Hematopoietic multipotent progenitor cell treated with erythropoietin and hydrocortisone succinate and interleukin-3 and kit ligand, for 17 days (in vitro differentiated cells): ENCODE measurements at places on chromosomes 2 and 18.

DNA sequence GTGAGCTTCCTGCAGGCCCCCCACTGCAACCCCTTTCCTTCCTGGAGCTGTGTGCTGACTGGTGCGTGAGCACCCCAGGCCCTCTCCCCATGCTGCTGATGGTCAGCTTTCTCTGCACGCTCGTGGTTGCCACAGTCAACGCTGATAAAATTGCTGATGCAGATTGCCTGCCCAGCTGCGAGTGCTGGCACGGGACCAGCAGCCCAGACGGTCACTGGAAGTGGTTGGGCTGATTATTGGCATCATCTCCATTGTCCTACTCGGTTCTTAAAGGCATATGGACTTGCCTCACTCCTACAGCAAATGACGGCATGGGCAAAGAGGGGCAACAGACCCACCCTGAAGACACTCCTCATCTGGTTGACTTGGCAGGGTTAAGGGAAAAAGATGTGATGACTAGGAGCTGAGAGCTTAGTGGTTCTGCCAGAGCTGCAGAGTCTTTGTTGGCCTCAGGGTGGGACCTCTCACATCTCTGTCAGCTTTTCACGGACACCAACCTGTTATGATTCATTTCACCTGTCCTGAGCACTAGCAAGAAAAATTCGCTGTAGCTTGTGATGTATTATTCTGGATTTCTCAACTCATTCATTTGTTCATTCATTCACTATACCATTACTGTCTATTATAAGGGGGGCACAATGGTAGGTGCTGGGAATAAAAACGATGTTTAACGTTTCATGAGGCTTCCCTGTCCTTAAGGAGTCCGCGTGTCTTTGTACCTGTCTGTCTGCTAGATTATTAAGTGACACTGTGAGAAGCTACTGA lies 38.4 kb downstream of the PAX8 start:
- no peak for DNase-seq

- no peak for DNase-seq
Observed at GRCh38 chr2:106180602-106181001, 13.5 kb downstream of the UXS1 start.

GRCh38 chr2:164044622-164045021 lies 308.8 kb upstream of the FIGN start:
- no peak for DNase-seq

GRCh38 chr2:35931115-35931514 lies 424.5 kb upstream of the CRIM1 start:
- DNase-seq, result no peak

GRCh38 chr2:28035163-28035690 lies 144.7 kb downstream of the BABAM2 start:
- DNase-seq, result no peak

DNA sequence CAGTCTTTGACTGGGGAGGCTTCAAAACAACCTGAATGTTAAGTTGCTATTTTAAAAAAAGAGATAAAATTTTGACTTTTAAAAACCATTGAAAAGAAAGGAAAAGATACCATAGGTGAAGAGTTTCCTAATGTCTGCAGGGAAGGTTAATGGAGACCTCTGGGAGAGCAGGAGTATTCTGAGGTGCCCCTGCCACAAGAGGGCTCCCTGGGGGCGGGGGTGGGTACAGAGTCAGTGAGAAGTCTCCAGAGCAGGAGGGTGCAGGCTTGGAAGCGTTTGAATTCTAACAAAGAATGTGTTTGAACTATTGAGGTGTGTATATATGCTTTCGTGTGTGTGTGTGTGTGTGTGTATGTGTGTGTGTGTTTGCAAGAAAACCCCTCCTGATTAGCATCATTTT lies 46.7 kb upstream of the ST6GAL2 start:
- DNase-seq, result no peak

GRCh38 chr2:132615329-132616085 lies 54.5 kb downstream of the LYPD1 start:
- no peak for DNase-seq

DNA sequence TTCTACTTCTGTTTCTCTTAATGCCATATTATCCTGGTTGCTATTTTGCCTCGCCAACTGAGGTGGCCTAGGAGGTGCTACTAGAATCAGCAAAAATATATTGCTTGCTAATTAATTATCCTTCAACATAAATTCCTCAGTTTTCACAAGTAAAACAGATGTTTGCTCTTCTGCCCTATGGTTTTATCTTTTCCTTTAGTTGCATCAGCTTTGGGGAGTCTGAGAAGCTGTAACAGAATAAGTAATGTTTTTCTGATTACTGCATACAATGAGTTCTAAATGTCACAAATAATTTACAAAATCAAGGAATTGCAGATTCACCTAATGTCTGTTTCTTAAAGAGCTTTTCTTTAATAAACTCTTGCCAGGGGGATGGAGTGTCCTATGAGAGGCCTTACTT lies 36.7 kb downstream of the GULP1 start:
- no peak for DNase-seq

- DNase-seq, result no peak
Observed at GRCh38 chr2:16166327-16166981, 226.1 kb downstream of the MYCN start.

DNA sequence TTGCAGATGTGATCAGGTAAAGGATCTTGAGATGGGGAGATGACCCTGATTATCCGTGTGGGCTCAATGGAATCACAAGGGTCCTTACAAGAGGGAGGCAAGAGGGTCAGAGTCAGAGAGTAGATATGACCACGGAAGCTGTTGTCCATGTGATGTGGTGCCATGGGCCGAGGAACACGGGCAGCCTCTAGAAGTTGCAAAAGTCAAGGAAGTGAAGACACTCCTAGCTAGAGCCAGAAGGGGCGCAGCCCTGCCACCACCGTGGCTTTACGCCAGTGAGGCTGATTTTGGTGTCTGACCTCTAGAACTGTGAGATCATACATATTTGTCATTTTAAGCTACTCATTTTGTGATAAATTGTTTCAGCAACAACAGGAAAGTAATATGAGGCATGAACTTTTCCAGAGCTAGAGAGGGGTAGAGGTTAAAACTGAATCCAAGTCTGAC lies 114.4 kb downstream of the CAPN13 start:
- no peak for DNase-seq

GRCh38 chr2:134206031-134206430 lies 47.8 kb upstream of the MGAT5 start:
- DNase-seq, result no peak

GRCh38 chr2:100610381-100610831 lies 47.6 kb downstream of the PDCL3 start:
- no peak for DNase-seq

GRCh38 chr2:238507836-238508235 lies 81.1 kb downstream of the ASB1 start:
- DNase-seq, result no peak

DNA sequence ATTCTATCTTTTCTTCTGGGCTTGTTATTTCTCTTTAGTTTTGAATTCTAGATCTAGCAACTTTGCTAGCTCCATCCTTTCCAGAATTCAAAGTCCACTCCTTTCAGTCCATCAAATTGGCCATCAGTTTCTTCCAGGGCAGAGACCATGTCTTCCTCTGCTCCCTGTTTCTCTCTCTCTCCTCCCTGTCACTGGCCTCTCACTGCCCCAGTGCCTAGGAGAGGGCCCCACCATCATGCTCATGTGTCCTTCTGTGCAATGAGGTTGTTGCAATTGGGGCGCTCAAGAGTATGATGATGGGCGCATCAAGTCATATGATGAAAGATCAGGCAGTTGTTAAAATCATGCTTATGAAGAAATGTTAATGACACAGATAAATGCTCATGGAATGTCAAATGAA lies 159.2 kb upstream of the HS6ST1 start:
- DNase-seq, result no peak

DNA sequence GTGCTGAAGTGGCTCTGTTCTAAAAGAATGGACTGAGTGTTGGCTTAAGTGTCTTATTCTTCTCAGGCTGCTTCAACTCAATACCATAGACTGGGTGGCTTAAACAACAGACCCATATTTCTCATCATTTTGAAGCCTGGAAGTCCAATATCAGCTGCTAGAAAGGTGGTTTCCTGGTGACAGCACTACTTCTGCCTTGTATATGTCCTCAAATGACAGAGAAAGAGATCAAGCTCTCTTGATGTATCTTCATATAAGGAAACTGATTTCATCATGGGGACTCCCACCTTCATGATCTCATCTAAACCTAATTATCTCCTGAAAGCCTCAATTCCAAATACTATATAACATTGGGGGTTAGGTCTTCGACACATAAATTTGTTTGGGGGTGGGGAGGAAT lies 449.7 kb upstream of the DSEL start:
- DNase-seq, result no peak

DNA sequence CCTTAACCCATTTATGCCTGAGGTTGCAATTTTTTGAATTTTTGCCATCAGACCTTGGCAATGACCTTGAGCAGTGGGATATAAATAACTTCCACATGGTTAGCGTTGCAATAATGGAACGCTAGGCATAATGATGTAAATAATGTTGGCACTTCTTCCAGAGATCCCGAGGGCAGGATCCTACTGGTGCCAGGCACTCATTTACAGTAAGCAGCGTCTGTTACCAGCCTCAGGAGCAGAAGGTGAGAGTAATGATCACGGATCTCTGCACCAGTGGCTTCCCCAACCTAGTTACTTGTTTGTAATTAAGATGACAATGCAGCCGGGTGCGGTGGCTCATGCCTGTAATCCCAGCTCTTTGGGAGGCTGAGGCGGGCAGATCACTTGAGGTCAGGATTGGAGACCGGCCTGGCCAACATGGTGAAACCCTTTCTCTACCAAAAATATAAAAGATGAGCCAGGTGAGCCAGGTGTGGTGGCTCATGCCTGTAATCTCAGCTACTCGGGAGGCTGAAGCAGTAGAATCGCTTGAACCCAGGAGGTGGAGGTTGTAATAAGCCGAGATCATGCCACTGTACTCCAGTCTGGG lies 41.9 kb downstream of the CPO start:
- no peak for DNase-seq

- DNase-seq, result peak; percentile 7
Observed at GRCh38 chr2:55961318-55961911, 37.8 kb upstream of the EFEMP1 start.

- no peak for DNase-seq
Observed at GRCh38 chr18:30150586-30151250, 891.8 kb downstream of the DSC3 start.

GRCh38 chr2:163735685-163736432 lies at the start of gene FIGN:
Gene FIGN (minus strand): TSS chr2:163736008. CDS start chr2:163734927, 1,081 bp downstream.
- DNase-seq, result no peak

GRCh38 chr2:143463719-143464118 lies 334.5 kb downstream of the ARHGAP15 start:
- DNase-seq, result no peak

DNA sequence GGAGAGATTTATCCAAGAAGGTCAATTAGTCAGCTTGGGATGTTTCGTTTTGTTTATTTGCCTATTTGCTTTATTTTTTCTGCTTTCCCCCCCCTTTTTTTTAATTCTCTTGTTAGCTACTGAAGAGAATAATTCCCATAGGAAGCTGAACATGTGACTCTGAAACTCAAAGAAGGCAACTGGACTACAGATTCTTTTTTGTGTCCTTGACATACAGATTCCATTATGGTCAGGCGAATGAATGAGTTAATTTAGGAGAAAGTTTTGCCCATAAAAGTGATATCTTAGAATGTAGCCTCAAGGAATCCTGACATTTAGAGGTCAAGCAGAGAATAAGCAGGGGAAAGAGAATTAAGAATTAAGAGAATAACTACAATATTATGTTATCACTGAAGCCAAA lies 514.2 kb upstream of the LINC00305 start:
- no peak for DNase-seq

DNA sequence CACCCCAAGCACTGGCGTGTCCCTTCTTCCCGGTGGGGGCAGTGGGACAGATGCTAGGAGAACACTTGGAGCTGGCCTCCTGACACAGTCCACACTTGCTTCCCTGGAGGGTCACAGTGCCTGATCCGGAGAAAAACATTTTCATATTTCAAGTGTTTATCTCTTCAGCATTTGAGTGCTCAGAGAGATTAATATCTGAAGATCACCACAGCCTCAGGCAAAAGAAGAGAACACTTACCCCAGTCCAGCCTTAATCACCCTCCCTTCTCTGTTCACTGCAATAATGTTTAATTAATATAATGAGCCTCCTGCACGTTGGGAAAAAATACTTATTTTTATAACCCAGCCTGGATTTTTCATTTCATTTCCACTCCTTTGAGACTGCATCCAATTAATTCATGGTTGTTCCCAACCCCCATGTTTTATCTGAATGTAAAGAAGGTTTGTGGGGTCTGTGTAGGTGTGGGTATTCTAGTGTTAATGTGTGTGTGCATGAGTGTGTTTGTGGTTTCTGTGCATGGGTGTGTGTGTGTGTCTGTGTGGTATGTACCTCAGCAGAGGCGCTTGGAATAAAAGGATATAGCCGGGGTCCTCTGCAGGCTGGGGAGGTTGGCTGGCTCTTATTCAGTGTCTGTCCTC lies 72.1 kb downstream of the NRP2 start:
- DNase-seq, result no peak

- no peak for DNase-seq
Observed at GRCh38 chr2:179262077-179262660, 2.5 kb downstream of the SESTD1 start.

- DNase-seq, result no peak
Observed at GRCh38 chr18:49691177-49691608, 122.1 kb downstream of the ACAA2 start.

GRCh38 chr2:74576863-74577229 lies 22.3 kb downstream of the DOK1 start:
- no peak for DNase-seq

DNA sequence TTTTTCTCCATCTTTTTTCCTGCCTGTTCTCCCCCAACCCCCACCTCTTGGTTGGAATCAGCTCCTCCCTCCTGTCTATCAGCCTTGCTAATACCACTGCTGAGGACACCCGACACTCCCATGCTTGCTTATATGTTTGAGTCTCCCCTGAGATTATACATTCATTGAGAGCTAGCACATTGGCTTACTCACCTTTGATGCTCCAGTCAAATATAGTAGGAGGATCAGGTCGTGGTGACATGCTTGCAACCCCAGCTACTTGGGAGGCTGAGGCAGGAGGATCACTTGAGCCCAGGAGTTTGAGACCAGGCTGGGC lies 91.5 kb upstream of the CCBE1 start:
- no peak for DNase-seq

- peak; percentile 88 for DNase-seq
Observed at GRCh38 chr2:144519934-144520731, at the start of gene ZEB2. Gene ZEB2 (minus strand): TSS chr2:144520119. CDS start chr2:144517350, 2,769 bp downstream.

- no peak for DNase-seq
Observed at GRCh38 chr18:79429785-79430281, 34.1 kb downstream of the NFATC1 start.

- no peak for DNase-seq
Observed at GRCh38 chr2:191122638-191123294, 28.0 kb downstream of the STAT4 start.

DNA sequence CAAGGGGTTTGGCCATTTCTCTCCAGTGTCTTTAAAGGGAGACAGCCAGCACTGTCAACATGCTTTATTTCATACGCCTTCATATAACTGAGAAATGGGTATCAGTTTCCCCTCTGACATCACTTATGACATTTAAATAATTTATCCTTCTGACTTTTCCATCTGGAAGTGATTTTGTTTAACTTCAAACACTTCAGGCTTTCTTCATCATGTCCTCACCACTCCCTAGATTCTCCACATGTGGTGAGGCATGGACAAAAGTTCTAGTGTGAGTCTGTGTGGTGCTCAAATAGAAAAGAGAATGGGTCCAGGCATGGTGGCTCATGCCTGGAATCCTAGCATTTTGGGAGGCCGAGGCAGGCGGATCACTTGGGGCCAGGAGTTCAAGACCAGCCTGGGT lies 158.6 kb downstream of the TXNL1 start:
- no peak for DNase-seq

- no peak for DNase-seq
Observed at GRCh38 chr2:120990451-120990871, 254.8 kb downstream of the GLI2 start.
